ENCODE measurements at places on chromosomes 12 and 14.

- no peak for DNase-seq
Observed at GRCh38 chr12:49482095-49483051, 56.5 kb upstream of the KCNH3 start.

DNA sequence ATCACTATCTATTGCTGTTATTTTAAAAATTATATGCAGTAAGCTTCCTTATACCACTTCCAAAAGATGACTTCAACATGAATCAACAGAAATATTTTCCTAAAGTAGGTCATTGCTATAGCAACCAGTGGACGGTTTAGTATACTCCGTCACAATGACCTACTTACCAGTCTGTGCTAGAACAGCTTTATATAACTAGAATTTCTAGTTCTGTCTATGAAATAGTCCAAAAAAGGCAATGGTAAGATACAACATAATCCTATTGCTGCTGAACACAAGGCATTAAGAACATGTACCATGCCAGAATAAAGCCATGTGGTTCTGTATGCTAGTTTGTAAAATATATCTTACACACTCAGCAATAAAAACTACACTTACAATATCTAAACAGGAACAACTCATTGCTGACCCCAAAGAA, 40.7 kb upstream of the MTERF2 start:
- DNase-seq = no peak

- peak; percentile 47 for DNase-seq
Observed at GRCh38 chr12:6620137-6620884, 13.1 kb upstream of the CHD4 start.

DNA sequence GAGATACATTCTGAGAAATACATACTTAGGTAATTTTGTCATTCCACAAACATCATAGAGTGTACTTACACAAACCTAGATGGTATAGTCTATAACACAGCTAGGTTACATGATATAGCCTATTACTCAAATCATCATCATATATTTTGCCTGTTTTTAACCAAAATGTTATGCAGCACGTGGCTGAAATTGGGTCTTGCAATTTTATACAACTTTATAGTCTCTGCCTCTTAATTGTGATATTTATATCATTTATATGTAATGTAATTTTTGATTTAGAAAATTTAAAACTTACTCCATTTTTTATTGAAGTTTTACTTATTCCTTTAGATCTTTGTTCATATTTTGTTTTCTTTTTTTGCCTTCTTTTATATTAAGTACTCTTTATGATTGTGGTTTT, 350.7 kb upstream of the DCN start:
- DNase-seq = no peak

DNA sequence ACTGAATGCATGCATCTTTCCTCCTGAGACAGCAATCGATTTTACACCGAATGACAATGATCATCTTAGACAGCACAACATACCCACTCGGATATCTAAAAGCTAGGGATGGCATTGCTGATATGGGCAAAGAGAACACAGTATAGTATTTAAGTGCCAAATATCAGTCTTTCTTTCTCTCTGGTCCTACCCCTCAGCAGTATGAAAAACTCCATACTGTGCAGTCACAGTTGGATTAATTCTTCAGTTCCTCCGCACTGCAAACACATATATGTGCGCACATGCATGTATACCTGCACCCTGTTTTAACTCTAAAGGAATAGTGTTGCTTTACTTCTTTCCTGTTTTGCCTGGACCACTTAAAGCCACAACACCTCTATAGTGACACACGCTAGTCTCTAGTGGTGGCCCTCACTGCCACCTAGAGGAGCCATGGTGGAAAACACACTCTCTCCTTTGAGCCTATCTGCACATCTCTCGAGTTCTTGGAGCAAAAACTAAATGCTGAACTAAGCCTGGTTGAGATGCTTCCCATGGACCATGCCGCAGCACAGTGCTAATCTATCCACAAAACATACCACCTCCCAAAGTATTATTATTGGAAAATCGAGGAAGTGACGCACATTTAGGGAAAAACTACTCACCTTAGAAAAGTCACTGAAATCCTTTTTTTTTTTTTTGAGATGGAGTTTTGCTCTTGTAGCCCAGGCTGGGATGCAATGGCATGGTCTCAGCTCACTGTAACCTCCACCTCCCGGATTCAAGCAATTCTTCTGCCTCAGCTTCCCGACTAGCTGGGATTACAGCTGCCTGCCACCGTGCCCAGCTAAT, 11.9 kb downstream of the TMEM52B start:
- peak; percentile 42 for DNase-seq

DNA sequence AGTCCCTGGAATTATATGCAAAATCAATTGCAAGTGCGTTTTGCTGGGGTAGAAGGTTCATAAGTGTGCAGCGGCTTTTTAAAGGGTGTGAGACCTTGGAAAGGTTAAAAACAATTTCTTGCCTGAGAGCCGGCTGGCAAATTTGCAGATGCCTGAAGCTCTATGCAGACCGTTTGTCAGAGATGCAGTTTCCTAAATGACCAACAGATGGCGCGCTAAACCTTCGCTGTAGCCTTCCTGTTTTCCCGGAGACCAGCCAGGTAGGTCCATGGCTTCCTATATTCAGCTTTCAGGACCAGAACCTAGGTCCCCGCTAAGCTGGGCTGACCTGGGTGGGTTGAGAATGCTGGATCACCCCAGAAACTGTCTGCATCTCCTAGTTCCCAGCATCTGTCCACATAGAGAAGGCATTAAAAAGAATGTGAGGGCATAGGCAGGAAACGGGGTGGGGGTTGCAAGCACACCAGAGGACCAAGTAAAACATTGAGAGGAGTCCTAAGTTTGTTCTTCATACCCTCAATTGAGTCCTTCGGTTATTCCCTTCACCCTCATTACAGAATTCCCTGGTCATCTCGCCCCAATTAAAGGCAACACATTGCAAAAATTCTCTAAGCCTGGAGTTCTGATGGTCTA, 5.7 kb upstream of the NOS1 start:
- peak; percentile 24 for DNase-seq

DNA sequence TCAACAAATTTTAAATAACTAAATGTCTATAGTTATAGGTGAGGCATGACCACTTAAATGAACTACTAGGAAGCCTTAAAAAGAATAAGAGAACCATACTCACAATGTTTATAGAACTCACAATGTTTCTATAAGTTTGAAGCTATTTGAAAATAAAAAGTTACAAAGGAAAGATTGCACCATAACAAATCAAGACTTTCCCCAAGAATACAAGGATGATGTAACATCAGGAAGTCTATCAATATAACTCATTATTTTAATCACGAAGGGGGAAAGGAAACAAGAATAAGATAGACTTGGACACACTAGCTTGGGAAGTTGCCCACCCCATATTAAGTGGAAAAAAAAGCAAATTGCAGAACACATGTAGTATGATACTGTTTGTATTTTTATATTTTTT, 26.9 kb downstream of the TMEM233 start:
- DNase-seq = no peak

DNA sequence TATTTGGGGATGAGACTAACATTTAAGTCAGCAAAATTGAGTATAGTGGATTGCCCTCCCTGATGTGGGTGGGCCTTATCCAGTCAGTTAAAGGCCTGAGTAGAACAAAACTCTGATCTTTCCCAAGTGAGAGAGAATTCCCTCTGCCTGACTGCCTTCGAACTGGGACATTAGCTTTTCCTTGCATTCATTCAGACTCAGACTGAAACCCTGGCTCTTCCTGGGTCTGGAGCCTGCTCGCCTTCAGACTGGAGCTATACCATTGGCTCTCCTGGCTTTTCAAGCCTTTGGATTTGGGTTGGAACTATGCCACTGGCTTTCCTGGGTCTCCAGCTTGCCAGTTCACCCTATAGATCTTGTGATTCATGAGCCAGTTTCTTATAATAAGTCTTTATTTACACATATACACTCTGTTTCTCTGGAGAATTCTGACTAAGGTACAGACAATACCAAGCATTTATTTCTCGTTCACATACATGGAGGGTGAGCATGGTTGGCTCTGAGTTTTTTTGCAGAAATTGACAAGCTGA, 296.5 kb downstream of the ERC1 start:
- DNase-seq = no peak

DNA sequence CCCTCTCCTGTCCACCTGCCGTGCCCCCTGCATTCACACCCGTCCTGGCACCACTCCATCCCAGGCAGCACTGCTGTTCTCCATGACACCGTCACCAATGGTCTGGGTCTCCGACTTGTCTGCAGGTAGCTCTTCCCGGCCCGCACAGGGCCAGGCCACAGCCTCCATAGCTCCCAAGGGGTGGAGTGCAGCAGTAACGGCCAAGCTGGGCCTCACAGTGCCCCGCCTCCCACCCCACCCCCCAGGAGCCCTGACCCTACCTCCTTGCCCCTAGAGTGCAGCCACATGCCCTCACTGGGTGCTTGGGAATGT, 12.9 kb downstream of the FBRSL1 start:
- DNase-seq = no peak

DNA sequence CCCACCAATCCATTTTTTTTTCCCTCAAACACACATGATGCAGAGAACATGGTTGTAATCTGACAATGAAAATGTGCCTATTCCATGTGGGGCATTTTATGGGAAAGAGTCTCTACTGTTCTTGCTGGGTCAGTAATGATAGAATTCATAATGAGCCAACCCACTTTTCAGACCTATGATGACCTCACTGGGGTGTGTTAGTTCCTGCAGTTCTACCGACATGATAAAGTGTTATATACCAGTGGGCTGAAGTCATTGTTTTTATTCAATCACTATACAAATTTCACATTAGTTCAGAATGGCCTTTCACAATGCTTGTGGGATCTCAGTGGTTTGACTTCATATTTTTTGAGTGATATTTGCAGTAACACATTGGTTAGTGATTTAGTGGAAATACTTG, 47.5 kb downstream of the PPFIBP1 start:
- no peak for DNase-seq

- DNase-seq = no peak
Observed at GRCh38 chr12:38120438-38120837, 196.1 kb upstream of the ALG10B start.

- DNase-seq = no peak
Observed at GRCh38 chr12:123991372-123991951, 18.4 kb downstream of the ZNF664 start.

- DNase-seq = no peak
Observed at GRCh38 chr12:1443421-1444141, 150.8 kb downstream of the FBXL14 start.

GRCh38 chr12:92341065-92341668, 195.5 kb upstream of the BTG1 start:
- DNase-seq = no peak

DNA sequence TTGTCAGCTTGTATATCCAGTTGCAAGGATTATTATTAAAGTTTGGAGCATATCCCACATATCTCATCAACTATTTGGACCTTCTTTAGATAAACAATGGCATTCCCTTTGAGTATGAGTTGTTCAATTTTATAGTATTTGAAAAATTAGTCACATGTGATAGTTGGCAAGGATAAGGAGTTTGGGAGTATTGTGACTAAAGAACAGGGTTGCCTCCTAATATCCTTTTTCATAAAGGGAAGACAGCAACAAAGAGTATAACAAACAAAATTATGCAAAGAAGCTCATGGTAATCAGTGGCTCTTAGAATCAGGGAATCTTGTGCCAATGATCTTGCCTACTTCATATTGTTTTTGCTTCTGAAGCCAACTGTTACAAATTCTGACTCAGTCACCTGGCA, 31.2 kb upstream of the KCNH5 start:
- no peak for DNase-seq

GRCh38 chr14:103138301-103139131, 15.3 kb downstream of the TNFAIP2 start:
- DNase-seq = no peak

- no peak for DNase-seq
Observed at GRCh38 chr12:44285321-44285960, 449.6 kb downstream of the TMEM117 start.

GRCh38 chr12:1565172-1565571, 29.2 kb downstream of the FBXL14 start:
- DNase-seq = no peak

GRCh38 chr12:72442217-72442616, 170.0 kb downstream of the TRHDE start:
- DNase-seq = no peak

GRCh38 chr12:102763471-102763870, 153.6 kb downstream of the PAH start:
- no peak for DNase-seq

DNA sequence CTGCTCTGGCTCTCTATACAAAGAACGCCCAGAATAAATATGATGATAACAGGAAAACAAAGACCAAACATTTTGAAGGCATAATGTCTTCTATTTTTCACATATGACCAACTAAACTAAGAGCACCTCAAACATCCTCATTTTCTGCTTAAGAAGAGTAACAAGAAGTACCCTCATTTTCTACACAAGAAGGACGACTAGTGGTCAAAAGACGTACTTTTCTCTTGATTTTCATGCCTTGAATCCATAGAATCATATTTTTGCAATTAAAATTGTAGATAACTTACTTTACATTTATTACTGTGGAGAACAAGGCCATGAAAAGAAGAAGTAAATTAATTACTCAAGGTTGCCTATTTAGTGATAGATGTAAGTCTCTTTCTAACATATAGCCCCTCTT, 358.6 kb downstream of the DUSP6 start:
- DNase-seq = no peak

DNA sequence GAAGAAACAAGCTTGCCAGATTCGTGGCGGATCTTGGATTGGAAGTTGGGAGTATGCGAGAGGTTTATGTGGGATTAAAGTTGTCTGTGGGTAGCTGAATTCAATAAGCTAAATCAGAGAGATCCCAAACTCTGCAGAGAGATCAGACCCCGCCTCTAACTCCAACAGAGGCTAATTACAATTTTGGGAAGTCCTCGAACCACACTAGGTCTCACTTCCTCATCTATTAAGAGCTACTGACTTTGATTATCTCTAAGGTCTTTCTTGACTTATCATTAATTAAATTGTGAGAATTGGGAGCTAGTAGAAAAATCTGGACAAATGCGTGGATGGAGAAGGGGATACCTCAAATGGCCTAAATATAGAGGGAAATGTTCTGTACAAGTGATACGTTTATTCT, 9.1 kb downstream of the NTF3 start:
- no peak for DNase-seq

DNA sequence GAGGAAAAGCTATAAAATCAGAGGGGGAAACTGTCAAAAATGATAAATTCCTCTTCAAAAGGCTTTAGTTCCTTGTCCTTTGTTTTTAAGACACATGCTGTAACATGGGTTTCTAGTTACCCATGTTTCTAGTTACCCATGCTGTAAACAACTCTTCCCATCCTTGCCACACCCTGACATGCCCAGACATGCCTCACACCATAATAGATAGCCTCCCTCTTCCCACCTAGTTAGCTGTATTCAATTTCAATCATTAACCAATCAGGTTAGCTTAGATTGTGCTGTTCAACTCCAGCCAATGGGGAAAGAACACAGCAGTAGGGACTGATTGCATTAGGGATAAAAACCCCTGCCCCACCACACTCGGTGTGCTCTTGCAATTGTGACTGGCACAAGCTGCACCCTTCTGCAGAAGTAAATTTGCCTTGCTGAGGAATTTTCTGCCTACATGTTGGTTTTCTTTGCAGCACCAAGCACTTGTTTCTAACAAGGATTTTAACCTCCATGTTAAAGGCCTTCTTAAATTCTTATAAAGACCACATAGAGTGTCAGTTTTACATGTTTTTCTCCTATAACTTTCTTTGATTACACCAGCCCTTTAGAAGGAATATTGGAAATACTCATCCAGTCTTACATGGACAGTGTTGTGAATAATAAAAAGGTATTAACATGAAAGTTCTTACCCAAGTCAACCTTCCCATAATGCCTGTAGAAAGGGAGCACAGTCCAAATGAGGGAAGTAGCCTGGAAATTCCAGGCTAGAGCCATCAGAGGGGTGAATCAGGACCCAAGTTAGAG, 32.5 kb upstream of the LALBA start:
- DNase-seq = no peak
